Left ventricle myocardium inferior (tissue), 1 donor: ENCODE measurements at places on chromosomes 7 and 10.

GRCh38 chr7:50793120-50793946 is 10.6 kb upstream of the GRB10 start:
- peak overlapping the region; percentile 81 for H3K4me3 ChIP-seq
- peak overlapping the region; percentile 91 for H3K27ac ChIP-seq
- no peaks in the 10 kb centered on the region for H3K27me3 ChIP-seq

DNA sequence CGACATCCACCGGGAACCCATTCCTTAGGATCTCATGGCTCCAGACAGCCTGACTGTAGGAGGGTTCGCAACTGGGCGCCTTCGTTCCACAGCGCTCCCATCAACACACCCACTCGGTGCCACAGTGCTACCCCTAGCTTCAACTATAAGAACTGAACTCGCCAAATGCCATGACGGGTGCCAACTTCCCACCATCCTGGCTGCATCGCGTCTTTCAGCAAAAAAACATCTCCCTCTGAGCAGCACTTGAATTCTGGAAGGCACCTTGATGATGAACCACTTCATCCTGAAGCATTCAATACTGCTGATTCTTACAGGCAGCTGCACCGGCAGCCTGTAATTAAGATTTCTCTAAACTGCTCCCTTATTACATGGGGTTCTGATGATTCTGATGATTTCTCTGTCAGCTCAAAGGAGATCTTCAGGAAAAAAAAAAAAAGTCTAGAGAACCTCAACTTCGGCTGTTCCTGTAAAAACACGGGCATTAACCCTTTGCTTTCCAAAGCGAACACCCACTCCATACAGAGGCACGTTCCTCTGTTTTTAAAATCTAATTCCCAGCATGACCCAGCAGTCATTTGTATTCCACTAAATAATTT is 1.3 kb downstream of the CYTH3 start:
- peak overlapping the region; percentile 86 for H3K27ac ChIP-seq
- H3K27me3 ChIP-seq, result no peaks in the 10 kb centered on the region
- H3K36me3 ChIP-seq, result no peaks in the 10 kb centered on the region
- H3K4me3 ChIP-seq, result peak overlapping the region; percentile 95
- DNase-seq, result peak; percentile 53
- peaks cover 59% of the 10 kb centered on the region for H3K4me1 ChIP-seq

GRCh38 chr10:19728964-19729363 is 87.3 kb upstream of the PLXDC2 start:
- no peaks in the 10 kb centered on the region for H3K36me3 ChIP-seq
- H3K4me3 ChIP-seq, result no peak overlapping the region
- no peak for DNase-seq
- no peaks in the 10 kb centered on the region for H3K27me3 ChIP-seq
- no peaks in the 10 kb centered on the region for H3K4me1 ChIP-seq
- H3K27ac ChIP-seq, result no peak overlapping the region

- DNase-seq, result no peak
- peaks cover 35% of the 10 kb centered on the region for H3K36me3 ChIP-seq
- H3K27me3 ChIP-seq, result no peaks in the 10 kb centered on the region
- peaks cover 63% of the 10 kb centered on the region for H3K4me1 ChIP-seq
Measured at GRCh38 chr10:73781548-73781878, 335 bp upstream of the CHCHD1 start.

- DNase-seq, result no peak
- no peak overlapping the region for H3K4me3 ChIP-seq
- H3K4me1 ChIP-seq, result peaks cover 97% of the 10 kb centered on the region
- H3K27me3 ChIP-seq, result no peaks in the 10 kb centered on the region
Measured at GRCh38 chr10:35377050-35377728, 40.9 kb downstream of the CCNY start.

- peak overlapping the region; percentile 96 for H3K27ac ChIP-seq
- no peaks in the 10 kb centered on the region for H3K27me3 ChIP-seq
- H3K36me3 ChIP-seq, result no peaks in the 10 kb centered on the region
- peaks cover 72% of the 10 kb centered on the region for H3K4me1 ChIP-seq
- H3K4me3 ChIP-seq, result peak overlapping the region; percentile 84
- DNase-seq, result no peak
Measured at GRCh38 chr7:107170051-107170915, 1.5 kb downstream of the HBP1 start.

DNA sequence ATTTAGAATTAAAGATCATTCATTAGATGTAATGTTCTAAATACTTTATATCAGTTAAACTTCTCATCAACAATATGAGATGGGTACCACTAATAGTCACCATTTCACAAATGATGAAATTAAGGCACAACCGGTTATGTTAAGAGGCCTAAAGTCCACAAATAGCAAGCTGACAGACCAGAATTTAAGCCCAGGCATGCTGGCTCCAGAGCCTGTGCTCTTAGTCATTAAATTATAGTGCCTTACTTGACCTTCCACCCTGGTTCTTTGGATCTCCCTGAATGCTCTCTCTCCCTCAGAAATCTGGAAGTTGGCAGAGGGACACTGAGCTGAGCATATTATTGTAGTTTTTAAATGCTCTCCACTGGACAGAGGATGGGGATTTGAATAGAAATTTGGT is 3.6 kb downstream of the LIPN start:
- no peak overlapping the region for H3K27ac ChIP-seq
- H3K4me1 ChIP-seq, result no peaks in the 10 kb centered on the region
- no peak for DNase-seq
- no peaks in the 10 kb centered on the region for H3K36me3 ChIP-seq

GRCh38 chr7:55187701-55188491 is 169.1 kb downstream of the EGFR start:
- no peak overlapping the region for H3K4me3 ChIP-seq
- DNase-seq, result peak; percentile 47
- no peaks in the 10 kb centered on the region for H3K27me3 ChIP-seq
- H3K27ac ChIP-seq, result peak overlapping the region; percentile 61
- peaks cover 51% of the 10 kb centered on the region for H3K4me1 ChIP-seq

- DNase-seq, result no peak
- peak overlapping the region; percentile 52 for H3K27ac ChIP-seq
- H3K4me1 ChIP-seq, result no peaks in the 10 kb centered on the region
- no peaks in the 10 kb centered on the region for H3K36me3 ChIP-seq
- H3K4me3 ChIP-seq, result no peak overlapping the region
Measured at GRCh38 chr10:36141856-36142560, 499.9 kb upstream of the FZD8 start.

DNA sequence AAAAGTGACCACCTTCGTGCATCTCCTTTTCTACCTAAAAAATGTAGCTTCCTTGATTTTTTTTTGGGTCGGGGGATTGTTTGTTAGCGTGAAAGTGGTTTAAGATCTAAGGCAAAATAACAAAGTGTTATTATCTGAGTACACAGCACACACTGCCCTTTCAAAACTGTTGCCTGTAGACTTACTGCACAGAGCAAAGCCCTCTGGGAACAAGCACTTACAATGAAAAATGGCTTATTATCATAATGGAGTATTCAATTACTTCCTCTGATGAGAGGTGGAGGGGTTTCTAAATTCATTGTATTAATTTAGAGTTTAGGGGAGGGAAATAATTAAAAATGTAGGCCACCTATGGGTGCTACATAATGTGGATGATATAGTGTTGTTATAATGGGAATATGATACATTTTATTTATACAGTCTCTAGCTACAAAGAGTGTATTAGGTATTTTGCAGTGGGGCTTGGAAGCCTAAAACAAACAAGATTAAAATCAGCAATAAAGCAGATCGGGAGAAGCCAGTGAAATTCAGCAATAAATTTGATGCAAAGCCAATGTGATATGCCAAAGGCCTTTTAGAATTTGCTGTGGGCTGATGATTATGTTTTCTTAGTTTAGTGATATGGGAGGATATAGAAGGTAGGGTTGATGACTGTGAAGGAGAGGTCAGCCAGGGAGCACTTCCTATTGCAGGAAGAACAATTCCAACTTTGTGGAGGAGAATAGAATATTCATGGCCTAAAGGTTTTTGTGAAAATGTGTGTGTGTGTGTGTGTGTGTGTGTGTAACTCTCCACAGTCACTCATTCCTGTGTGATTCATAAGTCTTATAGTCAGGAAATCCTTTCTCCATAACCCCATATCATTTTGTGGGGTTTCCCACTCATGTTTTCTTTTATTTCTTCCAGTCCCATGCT is 17.7 kb upstream of the EXOC4 start:
- H3K4me3 ChIP-seq, result no peak overlapping the region
- no peak for DNase-seq
- no peaks in the 10 kb centered on the region for H3K36me3 ChIP-seq
- peaks cover 4% of the 10 kb centered on the region for H3K27me3 ChIP-seq

GRCh38 chr7:71611986-71612385 is 480.0 kb downstream of the GALNT17 start:
- H3K36me3 ChIP-seq, result no peaks in the 10 kb centered on the region
- H3K27ac ChIP-seq, result peak overlapping the region; percentile 84
- no peak for DNase-seq
- no peaks in the 10 kb centered on the region for H3K27me3 ChIP-seq
- H3K4me3 ChIP-seq, result no peak overlapping the region
- peaks cover 41% of the 10 kb centered on the region for H3K4me1 ChIP-seq

DNA sequence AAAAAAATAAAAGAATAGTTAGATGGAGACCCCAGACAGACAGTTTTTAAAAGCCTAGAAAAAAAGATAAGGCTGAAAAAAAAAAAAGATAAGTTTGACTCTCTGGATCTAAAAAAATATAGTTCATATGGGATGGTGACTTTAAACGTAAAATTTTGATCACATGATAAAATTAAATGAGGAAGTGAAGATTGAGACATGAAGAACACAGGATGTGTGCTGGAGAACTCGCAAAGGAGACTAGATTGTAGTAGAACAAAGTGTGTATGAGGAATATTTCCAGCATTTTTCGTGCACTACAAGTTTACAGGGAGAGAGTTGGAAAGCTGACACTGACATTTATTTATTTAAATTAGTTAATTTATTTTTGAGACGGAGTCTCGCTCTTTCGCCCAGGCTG is 286.4 kb downstream of the PRPF18 start:
- H3K4me1 ChIP-seq, result peaks cover 59% of the 10 kb centered on the region
- no peak for DNase-seq
- H3K4me3 ChIP-seq, result no peak overlapping the region

- no peak overlapping the region for H3K4me3 ChIP-seq
- no peaks in the 10 kb centered on the region for H3K36me3 ChIP-seq
- no peaks in the 10 kb centered on the region for H3K27me3 ChIP-seq
- H3K27ac ChIP-seq, result no peak overlapping the region
- peaks cover 28% of the 10 kb centered on the region for H3K4me1 ChIP-seq
Measured at GRCh38 chr10:28284126-28284525, 18.7 kb downstream of the MPP7 start.

DNA sequence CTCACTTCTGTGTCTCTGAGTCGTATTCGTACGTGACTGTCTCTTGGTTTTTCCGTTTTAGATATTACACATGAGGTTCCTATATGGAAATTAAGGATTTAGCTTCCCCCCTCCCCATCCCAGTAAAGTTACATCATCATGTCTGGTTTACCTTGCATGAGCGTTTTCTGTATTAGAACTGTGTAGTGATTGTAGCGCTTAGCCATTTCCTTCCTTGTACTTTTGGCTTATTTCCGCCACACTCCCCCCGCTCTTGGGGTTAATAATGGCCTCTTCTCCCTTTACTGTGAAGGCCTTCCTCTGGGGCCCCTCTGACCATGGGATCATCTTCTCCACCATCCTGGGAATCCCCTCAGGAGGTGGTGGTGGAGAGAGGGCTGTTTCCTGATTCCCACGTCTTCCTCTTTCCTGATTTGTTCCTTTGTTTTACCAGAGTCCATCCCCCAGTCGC is 27.2 kb upstream of the AP5Z1 start:
- peaks cover 5% of the 10 kb centered on the region for H3K36me3 ChIP-seq
- H3K27ac ChIP-seq, result peak overlapping the region; percentile 94
- peak overlapping the region; percentile 55 for H3K4me3 ChIP-seq
- DNase-seq, result no peak

DNA sequence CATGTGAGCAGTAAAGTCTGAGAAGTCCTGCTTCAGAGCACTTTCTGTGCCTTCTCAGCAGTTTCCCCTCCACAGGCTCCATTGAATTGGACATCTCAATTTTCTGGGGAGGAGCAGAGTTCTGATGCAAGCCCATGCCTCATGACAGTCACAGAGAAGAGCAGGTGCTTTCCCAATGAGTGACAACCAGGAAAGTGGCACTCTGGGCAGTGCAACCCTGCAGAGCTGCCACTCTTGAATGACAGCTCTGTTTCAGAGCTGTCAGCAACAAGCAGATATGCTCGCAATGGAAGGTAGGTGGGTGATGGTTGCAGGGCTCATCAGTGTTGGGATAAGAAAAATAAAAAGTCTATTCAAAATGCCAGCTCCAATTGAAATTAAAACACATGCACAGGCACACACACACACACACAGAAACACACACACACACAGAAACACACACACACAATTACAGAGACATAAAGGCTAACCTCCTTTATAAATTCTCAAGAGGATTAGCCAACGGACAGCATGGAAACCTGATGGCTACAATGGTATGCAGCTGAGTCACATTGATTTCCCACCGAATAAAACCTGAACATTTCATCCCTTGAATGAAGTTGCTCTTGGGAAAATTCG is 50.5 kb downstream of the C10orf67 start:
- DNase-seq, result no peak
- H3K27me3 ChIP-seq, result peaks cover 28% of the 10 kb centered on the region
- no peak overlapping the region for H3K27ac ChIP-seq
- no peaks in the 10 kb centered on the region for H3K4me1 ChIP-seq
- H3K4me3 ChIP-seq, result no peak overlapping the region

GRCh38 chr7:116500078-116500853 is 728 bp downstream of the CAV2 start:
- no peaks in the 10 kb centered on the region for H3K36me3 ChIP-seq
- H3K27me3 ChIP-seq, result no peaks in the 10 kb centered on the region

DNA sequence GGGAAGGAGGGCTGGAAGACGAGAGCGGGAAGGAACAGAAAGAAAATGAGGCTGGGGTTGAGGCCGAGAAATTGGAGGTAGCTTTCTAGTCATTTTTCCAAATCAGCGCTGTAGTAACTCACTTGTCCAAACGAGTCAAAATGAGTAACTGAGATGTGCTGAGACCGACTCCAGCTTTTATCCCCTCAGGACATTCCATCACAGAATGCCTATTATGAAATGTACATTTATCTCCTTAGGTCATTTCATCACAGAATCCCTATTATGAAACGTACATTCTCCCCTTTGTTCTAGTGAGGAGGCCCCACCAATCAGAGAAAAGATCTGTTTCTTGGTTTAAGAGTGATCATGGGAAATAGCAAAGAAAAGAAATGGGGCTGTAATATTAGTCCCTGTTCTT is 55.7 kb upstream of the AMPH start:
- peaks cover 14% of the 10 kb centered on the region for H3K4me1 ChIP-seq
- no peak overlapping the region for H3K27ac ChIP-seq
- no peaks in the 10 kb centered on the region for H3K36me3 ChIP-seq
- H3K4me3 ChIP-seq, result no peak overlapping the region

GRCh38 chr10:130994191-130994590 is 317.3 kb downstream of the TCERG1L start:
- no peak overlapping the region for H3K4me3 ChIP-seq
- DNase-seq, result no peak
- no peaks in the 10 kb centered on the region for H3K36me3 ChIP-seq
- H3K27me3 ChIP-seq, result peaks cover 72% of the 10 kb centered on the region
- H3K27ac ChIP-seq, result no peak overlapping the region

GRCh38 chr10:103739039-103739764 is 116.2 kb downstream of the SH3PXD2A start:
- peak overlapping the region; percentile 31 for H3K27ac ChIP-seq
- peak overlapping the region; percentile 19 for H3K4me3 ChIP-seq
- no peaks in the 10 kb centered on the region for H3K27me3 ChIP-seq
- peaks cover 48% of the 10 kb centered on the region for H3K4me1 ChIP-seq

GRCh38 chr7:78716876-78717275 is 736.6 kb downstream of the MAGI2 start:
- peaks cover 24% of the 10 kb centered on the region for H3K4me1 ChIP-seq
- no peak overlapping the region for H3K4me3 ChIP-seq
- no peaks in the 10 kb centered on the region for H3K36me3 ChIP-seq
- DNase-seq, result no peak
- no peak overlapping the region for H3K27ac ChIP-seq
- H3K27me3 ChIP-seq, result no peaks in the 10 kb centered on the region

- H3K4me1 ChIP-seq, result peaks cover 33% of the 10 kb centered on the region
- no peak for DNase-seq
- H3K27me3 ChIP-seq, result peaks cover 98% of the 10 kb centered on the region
- H3K4me3 ChIP-seq, result no peak overlapping the region
Measured at GRCh38 chr10:92696606-92697383, 7.0 kb downstream of the HHEX start.
